Stimulated activated CD8-positive, alpha-beta memory T cell treated with anti-CD3 and anti-CD28 coated beads, Interleukin-4, amount 100 ng/mL, for 4 hours (primary cell): ENCODE measurements at places on chromosomes 3 and 15.

DNA sequence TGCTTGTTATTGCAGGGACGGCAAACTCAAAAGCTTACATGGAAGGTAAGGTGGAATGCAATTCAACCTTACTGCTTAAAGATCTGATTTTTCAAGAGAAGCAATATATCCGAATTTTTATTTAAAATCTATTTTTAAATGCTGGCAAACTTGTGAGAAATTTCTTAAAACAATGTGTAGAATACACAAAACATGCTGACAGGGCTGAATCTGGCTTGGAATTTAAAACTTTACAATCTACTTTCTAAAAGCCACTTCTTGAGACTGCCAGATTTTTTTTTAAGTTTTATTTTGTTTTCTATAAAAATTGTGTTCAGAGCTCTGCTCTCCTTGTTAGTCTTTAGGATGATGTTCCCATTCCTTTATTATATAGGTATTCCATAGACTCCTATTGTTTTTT, 146.7 kb downstream of the ADAM10 start:
- no peak for DNase-seq

- peak; percentile 49 for DNase-seq
Observed at GRCh38 chr3:14261229-14261628, 82.6 kb downstream of the LSM3 start.

- no peak for DNase-seq
Observed at GRCh38 chr3:152436707-152437590, 168.2 kb downstream of the MBNL1 start.

DNA sequence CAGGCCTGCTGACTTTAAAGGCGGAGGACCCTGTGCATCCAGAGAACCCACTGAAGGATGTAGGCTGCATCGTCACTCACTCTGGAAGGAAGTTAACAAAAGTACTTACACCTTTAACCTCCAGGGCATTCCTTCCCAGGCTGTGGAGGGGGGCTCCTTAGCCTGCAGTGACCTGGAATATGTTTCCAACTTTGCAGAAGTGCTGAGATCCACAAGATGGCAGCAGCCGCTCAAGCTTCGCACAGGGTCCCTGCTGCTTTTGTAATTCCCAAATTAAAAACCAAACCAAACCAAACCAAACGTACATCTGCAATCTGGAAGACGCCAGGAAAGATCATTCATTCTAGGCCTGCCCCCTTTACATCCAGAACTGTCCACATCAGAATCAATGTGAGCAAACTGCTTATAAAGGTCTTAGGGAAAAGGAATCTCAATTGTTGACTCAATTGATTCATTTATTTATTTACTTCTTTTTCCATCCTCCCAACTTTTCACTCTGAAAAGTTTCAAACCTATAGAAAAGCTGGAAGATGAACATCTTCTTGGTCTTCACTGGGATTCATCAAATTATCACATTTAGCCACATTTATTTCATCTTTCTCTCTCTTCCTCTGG, 70.5 kb upstream of the KLHL25 start:
- no peak for DNase-seq

- no peak for DNase-seq
Observed at GRCh38 chr3:187798126-187798525, 52.9 kb upstream of the BCL6 start.

DNA sequence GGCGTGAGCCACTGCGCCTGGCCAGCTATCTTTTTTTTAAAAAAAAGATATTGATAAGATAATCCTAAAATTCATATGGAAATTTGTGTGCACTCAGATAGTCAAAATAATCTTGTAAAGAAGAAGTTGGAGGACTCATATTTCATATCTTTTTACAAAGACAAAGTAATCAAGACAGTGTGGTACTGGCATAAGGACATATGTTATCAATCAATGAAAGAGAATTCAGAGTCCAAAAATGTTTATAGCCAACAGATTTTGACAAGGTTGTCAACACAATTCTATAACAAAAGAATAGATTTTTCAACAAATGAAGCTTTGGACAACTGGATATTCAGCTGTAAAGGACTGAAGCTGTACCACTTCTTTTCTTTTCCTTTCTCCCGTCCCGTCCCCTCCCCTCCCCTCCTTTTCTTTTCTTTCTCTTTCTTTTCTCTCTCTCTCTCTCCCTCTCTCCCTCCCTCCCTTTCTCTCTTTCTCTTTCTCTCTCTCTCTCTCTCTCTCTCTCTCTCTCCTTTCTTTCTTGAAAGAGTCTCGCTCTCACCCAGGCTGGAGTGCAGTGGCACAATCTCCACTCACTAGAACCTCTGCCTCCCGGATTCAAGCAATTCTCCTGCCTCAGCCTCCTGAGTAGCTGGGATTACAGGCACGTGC, 126.8 kb downstream of the GSK3B start:
- no peak for DNase-seq

DNA sequence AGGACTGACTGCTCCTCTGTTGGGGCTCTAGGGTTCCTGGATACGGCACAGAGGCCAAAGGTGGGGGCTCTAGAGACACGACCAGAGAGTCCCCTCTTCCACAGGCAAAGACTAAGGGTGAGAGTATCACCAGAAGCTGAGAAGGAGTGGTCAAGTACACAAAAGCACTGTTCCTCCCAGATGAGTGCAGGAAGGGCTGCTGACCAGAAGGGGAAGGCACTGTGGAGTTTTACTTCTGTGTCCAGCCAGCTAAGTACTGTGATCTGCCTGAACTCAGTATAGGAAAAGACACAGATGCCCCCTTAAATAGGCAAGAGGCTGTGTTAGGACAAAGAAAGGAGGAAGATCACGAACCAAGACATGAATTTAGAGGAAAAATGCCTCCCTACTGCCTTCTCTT, 11.7 kb downstream of the MRPS11 start:
- DNase-seq, result no peak

DNA sequence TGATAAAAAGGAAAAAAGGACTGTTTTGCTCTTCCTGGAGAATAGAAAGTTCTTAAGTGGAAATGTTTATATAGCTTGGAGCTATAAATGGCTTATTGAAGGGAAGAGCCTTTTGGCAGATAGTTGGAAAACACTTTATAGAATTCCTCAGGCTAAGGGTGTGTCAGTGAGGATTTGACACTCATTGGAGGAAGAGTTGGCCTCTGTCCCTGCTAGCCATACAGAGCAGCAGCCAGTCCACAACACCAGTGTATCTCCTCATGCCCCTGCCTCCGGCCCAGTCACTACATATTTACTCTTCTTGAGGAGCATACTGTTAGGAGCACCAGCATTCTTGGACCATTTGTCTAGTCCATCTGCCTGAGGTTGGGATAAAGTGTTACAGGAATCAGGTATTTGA, 36.2 kb downstream of the KLHL18 start:
- DNase-seq, result no peak

- no peak for DNase-seq
Observed at GRCh38 chr3:172280406-172281051, 167.7 kb downstream of the GHSR start.

GRCh38 chr15:59052915-59053407, 52.0 kb upstream of the CCNB2 start:
- no peak for DNase-seq

- DNase-seq, result no peak
Observed at GRCh38 chr3:169213956-169214355, 449.6 kb downstream of the MECOM start.

DNA sequence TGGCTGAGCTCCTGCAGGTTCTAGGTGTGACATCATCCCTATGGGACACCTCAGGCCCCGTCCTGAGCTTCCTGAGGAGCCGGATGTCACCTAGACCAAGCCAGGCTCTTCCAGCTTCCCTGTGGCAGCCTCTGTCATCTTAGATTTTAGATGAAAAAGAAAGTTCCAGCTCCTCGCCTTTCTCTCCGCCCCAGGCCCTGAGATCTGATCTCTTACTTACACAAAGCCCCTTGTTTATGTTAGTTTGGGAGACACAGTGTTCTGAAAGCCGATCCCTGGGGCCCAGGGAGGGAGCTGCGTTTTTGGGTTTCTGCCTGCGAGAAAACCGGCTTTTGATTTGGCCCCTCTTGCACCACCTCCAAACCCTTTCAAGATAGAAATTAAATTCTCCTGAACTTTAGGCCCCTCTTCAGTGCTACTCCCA, 40.2 kb upstream of the FAM107A start:
- no peak for DNase-seq

DNA sequence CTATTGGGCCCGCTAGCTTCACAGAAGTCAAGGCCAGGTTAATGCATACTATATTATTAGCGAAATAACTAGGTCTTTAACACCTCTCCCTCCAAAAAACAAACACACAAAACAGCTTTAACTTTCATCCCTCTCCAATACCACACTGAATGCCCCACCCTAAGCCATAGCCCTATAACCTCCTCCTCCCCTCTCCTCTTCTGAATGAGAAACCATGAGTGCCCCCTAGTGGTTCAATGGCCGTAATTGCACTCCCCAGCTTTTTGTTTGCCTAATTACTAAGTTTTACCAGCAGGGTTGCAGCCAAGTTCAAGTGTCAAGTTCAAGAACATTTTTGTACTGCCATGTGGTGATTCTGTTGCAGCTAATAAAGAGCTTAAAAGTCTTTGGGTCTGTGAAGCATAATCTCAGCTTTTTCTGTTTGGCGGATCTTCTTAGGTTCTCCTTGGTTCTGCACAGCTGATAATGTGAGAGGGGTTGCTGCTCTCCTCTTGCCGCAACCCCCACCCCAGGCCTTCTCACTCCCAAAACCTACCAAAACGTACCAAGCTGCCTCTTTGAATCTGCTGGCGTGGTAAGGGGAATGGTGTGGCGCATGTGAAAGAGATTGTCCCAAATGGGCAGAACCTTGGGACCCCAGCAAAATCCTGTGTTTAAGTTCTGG, 57.9 kb downstream of the RPL22L1 start:
- peak; percentile 21 for DNase-seq

DNA sequence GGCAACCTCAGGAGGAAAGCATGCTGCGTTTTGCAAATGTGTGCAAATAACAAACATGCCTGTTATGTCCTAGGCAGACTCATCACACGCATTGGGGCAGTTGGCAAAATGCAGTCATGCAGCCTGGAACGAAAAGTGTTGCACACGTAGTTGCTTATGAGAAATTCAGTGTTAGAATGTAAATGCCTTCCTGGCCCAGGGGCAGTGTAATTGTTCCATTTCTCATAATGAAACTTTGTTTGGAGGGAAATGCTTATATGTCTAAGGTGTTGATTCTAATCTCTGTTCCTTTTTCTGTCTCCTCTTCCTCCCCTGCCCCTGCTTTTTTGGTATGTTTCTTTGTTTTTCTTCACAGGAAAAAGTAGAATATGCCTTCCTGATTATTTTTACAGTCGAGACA, 156.0 kb downstream of the CACNA1D start:
- no peak for DNase-seq

GRCh38 chr3:140375002-140375401, 302.9 kb upstream of the TRIM42 start:
- no peak for DNase-seq

- DNase-seq, result no peak
Observed at GRCh38 chr15:44093836-44094235, 101.2 kb downstream of the FRMD5 start.

- no peak for DNase-seq
Observed at GRCh38 chr3:38984110-38984509, 67.6 kb downstream of the SCN11A start.

- no peak for DNase-seq
Observed at GRCh38 chr15:52651114-52651513, 28.1 kb downstream of the ATOSA start.

GRCh38 chr15:78069462-78070029, 8.0 kb downstream of the TBC1D2B start:
- no peak for DNase-seq

GRCh38 chr3:14145670-14146380, 21.0 kb downstream of the TMEM43 start:
- no peak for DNase-seq

GRCh38 chr15:59741274-59741906, 52.3 kb upstream of the BNIP2 start:
- no peak for DNase-seq

DNA sequence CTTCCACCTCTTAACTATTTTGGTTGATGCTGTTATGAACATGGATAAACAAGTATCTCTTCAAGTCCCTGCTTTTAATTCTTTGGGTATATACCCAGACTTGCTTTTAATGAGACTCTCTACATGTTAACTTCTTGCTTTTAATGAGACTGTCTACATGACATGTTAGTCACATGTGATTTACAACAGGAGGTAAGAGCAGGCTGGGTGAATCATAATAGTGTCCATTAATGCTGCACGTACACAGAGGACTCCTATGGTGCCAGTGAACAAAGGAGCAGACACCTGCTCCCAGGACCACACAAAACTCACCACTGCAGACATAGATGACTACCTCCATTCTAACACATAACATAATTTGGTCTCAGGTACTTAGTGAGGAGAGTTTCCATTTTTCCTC, 273.4 kb upstream of the NSMCE3 start:
- no peak for DNase-seq
